Activated CD4-positive, alpha-beta T cell treated with anti-CD3 and anti-CD28 coated beads, Interleukin-2, amount 10 ng/mL, durations not matched to agents 24 days and 14 days (primary cell): ENCODE measurements at places on chromosomes 7 and 10.

- DNase-seq, result no peak
Observed at GRCh38 chr7:21636694-21637093, 93.9 kb downstream of the DNAH11 start.

- no peak for DNase-seq
Observed at GRCh38 chr7:80781561-80781979, 137.3 kb downstream of the SEMA3C start.

- no peak for DNase-seq
Observed at GRCh38 chr10:119454316-119454715, 88.2 kb downstream of the RGS10 start.

DNA sequence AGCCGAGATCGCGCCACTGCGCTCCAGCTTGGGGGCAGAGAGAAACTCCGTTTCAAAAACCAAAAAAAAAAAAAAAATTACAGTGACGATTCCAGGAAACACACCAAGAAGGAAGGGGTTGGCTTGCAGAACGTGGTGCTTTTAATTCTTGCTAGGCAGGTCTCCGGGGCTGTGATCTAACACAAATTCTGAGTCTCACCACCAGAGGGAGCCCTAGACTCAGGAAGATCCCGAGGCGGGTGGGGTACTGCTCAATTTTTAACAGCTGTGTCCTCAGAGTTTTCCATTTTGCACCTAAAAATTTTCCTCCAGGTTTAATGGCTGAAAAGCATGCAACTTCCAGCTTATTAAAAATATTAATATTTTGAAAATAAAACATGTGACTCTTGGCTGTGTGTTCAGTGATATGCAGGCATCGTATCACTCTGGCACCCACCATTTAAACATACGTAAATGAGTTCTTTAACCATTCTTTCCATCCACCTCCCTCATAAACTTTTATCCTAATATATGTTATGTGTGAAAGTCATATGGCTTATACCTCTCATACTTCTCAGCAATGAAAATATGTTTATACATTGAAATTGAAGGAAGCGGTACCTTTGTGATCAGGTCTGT is 26.5 kb upstream of the NUB1 start:
- DNase-seq, result peak; percentile 94

DNA sequence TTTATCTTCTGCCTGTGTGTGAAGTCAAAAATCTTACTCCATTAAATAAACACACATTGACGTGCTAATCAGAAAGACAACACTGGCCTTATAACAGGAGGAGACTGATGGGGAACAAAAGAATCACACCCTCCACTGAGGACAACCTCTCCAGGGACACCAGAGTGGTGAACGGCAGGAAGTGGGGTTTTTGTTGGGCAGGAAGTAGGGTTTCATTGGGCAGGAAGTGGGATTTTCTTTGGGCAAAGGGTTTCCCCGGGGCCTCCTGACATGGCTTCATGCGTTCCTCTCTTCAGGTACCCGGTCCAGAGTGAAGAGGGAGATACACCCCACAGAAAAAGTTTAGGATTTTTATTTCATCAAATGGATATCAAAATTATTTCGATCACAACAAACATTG is 30.6 kb downstream of the ADARB2 start:
- no peak for DNase-seq
